PC-9 (cell line): ENCODE measurements at places on chromosomes 5 and 9. TPM values are rescaled to one million over a fixed set of nuclear protein-coding genes. Genes with fewer than 3 reads are reported as not detected.

DNA sequence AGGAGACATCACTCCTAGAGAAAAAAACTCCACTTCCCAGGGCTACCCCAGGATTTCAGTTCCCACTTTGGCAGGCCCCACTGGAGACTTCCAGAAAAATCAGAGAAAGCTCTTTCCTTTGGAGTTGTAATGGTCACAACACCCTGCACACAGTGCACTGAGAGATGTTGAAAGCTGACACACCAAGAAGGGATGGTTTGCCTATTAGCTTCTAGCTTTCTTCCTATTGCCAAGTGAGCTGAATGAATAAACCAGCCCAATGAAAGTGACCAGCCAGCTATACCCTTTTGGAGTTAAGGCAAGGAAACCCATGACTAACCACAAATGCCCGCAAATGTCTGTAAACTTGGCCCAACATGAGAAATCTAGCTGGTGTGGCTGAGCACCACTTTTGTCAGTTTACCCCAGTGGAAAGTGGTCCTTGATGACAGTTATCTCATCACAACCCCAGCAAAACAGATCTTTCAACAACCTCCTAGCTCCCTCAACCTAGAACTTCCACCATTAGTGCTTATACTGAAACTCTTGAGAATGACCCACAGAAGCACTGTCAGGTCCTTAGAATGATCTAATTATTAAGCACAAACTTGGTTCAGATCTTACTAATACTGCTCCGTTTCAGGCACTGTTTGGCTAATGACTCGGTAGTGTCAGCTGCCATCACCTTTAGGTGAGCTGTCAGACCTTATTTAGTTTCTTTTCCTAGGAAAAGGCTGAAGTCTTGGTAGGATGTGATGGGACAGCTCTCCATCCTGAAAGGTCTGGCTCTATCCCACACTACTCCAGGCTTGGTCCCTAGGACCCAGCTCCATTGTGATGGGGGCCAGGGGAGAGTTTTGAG, 11.2 kb downstream of the IRF1 start:
- H3K36me3 ChIP-seq = no peaks in the 10 kb centered on the region
- no peaks in the 10 kb centered on the region for H3K27me3 ChIP-seq
- no peak overlapping the region for H3K27ac ChIP-seq
- no peak for DNase-seq
- no peaks in the 10 kb centered on the region for H3K4me1 ChIP-seq

Gene CDH12
- total RNA-seq = not detected in 2 replicates

Gene PRLR
- not detected in 2 replicates for total RNA-seq

- H3K36me3 ChIP-seq = no peaks in the 10 kb centered on the region
- H3K27me3 ChIP-seq = no peaks in the 10 kb centered on the region
- H3K27ac ChIP-seq = no peak overlapping the region
- DNase-seq = no peak
These were observed 450.2 kb downstream of the NR2F1-AS1 start for GRCh38 chr5:93130624-93131490.

DNA sequence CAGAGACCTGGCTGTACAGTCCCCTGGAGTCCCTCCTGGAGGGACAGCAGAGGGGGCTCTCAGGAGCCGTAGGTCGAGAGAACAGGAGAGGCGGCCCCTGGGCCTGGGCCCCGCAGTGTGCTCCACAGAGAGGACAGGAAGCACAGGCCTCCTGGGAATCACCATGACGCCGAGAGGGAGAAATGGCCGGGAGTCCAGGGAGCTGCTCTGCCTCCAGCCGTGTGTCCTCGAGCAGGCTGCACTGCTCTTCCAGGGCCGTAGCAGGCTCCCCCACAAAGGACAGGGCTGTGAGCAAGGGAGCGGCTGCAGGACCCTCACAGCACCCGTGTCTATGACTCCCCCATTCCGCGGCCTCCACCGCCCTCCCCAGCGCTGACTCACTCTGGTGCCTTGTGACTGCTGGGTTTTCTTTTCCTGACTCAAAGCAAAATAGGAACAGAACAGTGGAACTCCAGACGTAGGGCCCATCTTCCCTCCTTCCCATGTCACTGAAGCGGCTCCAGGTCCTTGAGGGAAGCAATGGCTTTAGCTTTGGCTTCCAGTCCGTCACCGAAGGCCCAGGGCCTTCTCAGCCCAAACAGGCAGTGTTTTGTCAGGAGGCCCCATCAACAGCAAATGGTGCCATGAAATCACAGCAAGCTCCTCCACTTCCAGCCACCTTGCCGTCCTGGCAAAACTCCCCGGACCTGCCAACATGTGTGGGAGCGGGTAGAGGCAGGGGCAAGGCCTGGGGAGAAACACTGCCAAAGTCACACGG, 114.2 kb downstream of the LHFPL2 start:
- no peak overlapping the region for H3K27ac ChIP-seq
- DNase-seq = no peak
- peaks cover 17% of the 10 kb centered on the region for H3K4me1 ChIP-seq
- no peak overlapping the region for H3K4me3 ChIP-seq
- H3K27me3 ChIP-seq = no peaks in the 10 kb centered on the region

GRCh38 chr5:130295235-130295634, 391.0 kb downstream of the CHSY3 start:
- no peaks in the 10 kb centered on the region for H3K27me3 ChIP-seq
- no peak overlapping the region for H3K4me3 ChIP-seq
- no peaks in the 10 kb centered on the region for H3K36me3 ChIP-seq
- H3K27ac ChIP-seq = no peak overlapping the region
- H3K4me1 ChIP-seq = no peaks in the 10 kb centered on the region

Gene DOCK8
- 7.5 and 8.1 TPM in 2 replicates for total RNA-seq

DNA sequence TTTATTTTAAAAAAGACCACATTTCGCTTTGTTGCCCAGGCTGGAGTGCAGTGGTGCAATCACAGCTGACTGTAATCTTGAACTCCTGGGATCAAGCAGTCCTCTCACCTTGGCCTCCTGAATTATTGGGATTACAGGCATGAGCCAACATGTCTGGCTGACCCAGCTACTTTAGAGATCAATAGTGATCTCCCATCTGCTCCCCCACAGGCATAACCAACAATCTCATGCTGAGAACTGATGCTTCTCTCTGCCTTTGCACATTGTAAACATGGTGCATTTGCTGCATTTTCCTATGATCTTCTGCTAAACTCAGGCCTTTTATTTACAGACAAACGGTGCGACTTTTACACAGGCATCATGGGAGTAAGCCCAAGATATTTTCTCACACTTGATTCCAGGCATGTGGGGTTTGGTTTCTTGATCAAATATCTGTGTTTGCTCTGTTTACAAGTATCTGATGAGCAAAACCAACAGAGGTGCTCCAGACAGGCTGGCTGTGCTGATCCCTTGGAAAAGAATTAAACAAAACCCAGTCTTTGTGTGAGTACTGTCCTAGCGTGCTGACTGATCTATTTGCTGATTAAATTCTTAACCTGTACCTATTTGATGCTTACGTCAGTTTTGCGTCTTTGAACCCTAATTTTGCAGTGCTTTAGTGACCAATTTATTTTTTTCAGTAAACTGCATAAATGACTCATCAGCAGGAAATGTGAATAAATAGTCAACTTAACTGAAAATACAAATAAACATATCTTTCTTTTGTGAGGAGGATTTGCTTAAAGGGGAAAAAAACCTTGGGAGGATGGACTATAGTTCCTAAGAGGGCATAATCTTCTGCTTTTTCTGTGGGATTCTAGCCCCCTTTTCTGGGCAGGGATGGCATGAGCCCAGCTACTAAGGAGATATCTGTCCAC, 191.7 kb upstream of the NR3C1 start:
- peak overlapping the region; percentile 97 for H3K27ac ChIP-seq
- H3K27me3 ChIP-seq = no peaks in the 10 kb centered on the region
- peaks cover 29% of the 10 kb centered on the region for H3K4me1 ChIP-seq
- DNase-seq = peak; percentile 46
- H3K4me3 ChIP-seq = 0 out of 2 replicates have a peak overlapping the region, but pooled peaks have one; percentile 16

DNA sequence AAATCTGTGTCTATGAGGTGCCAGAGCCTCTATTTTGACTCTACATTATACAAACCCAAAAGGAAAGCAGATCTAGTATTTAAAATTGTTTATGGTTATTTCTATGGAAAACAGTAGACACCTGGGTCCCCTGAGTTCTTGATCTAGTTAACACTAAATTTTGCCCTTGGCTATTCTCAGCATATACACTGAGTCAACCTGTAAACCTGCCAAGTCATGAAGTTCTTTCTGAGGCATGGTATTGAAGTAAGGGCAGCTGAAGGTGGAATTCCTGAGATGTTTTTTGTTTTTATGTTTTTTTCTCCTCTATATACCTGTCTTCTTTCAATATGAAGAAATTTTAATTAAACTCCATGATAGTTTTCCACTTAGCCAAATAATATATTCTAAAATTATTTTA, 120.2 kb downstream of the PDE4D start:
- DNase-seq = peak; percentile 86
- H3K36me3 ChIP-seq = no peaks in the 10 kb centered on the region
- no peak overlapping the region for H3K4me3 ChIP-seq
- no peaks in the 10 kb centered on the region for H3K27me3 ChIP-seq
- peak overlapping the region; percentile 46 for H3K27ac ChIP-seq
- peaks cover 33% of the 10 kb centered on the region for H3K4me1 ChIP-seq

Gene ZNF366
- 0.17 TPM in 1 of 2 replicates, not detected in the other for total RNA-seq

DNA sequence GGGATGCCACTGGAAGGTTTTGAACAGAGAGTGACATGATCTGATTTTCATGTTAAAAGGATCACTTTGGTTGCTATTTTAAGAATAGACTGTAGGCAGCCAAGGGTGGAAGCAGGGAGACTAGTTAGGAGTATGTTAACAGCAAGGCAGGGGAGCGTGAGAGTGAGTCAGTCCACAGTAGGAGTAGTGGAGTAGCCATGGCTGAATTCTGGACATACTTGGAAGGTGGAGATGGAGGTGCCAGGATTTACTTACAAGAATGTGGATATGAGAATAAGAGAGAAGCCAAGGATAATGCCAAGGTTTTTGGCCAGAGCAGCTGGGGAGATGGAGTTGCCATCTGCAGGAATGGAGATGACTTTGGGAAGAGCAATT, 118.8 kb downstream of the GALNT10 start:
- peak overlapping the region; percentile 60 for H3K27ac ChIP-seq
- peaks cover 32% of the 10 kb centered on the region; the same call in 1 of the 2 replicates for H3K36me3 ChIP-seq
- no peak overlapping the region for H3K4me3 ChIP-seq
- no peaks in the 10 kb centered on the region for H3K27me3 ChIP-seq
- DNase-seq = peak; percentile 57

Gene MGAT4B
- 337 and 413 TPM in 2 replicates for total RNA-seq
